ENCODE measurements at places on chromosomes 7 and 10.
A peak's percentile ranks its signal among the peaks of the same experiment; 100 is the strongest.

DNA sequence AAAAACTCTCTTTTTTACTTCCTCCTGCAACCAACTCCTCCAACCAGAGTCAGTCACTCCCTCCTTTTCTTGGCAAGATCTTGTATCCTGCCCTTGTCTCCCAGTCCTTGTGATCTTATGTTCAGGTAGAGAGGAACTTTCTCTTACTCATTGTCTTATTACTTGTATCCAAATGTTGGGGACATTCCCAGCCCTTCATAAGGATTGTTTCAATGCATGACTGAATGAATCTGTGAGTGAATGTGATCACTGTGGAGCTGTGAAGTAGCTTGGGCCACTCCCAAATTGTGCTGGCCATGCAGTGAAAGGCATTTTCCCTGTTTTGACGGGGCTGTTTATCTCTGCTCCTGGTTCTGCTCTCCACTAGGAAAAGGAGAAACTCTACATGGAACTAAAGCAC lies 93.7 kb downstream of the CFAP58 start:
- no peak for DNase-seq

DNA sequence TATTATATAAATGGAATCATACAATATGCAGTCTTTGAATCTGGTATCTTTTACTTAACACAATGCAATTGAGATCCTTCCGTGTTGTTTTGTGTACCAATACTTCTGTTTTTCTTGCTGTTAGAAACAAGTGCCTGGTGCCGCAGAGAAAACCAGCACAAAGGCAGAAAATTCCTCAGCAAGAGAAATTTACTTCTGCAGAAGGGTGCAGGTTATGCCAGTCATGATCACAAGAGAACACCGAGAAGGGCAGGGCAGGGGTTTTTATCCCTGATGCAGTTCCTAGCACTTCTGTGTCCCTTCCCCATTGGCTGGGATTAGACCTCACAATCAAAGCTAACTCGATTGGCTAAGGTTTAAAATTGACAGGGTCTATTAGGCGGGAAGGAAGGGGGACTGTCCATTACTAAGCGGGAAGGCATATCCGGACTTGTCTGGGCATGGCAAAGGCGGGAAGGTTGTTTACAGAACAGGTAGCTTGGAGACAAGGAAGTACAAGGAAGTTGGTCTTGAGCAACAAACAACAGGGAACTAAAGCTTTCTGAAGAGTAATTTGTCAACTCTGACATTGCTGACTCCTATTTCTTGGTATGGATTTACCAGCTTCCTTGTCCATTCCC lies 2.4 kb upstream of the ZNF33B start:
- DNase-seq: no peak

DNA sequence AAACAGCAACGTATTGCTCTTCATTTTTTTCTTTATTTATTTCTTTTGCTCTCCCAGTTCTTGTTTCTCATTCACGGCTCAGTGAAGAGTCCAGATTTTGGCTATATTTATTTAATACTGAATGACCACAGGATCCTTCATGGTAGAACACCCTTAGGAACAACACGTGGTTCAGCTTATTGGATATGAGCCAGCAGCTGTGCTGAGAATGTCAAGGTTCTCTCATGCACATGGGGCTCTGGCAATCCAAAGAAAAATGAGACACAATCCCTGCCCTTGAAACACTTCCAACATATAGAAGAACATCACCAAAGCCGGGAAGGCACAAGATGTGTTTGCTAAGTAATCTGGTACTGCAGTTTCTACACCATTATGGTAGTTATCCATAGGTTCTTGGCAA lies 852.9 kb downstream of the SORCS1 start:
- no peak for DNase-seq

DNA sequence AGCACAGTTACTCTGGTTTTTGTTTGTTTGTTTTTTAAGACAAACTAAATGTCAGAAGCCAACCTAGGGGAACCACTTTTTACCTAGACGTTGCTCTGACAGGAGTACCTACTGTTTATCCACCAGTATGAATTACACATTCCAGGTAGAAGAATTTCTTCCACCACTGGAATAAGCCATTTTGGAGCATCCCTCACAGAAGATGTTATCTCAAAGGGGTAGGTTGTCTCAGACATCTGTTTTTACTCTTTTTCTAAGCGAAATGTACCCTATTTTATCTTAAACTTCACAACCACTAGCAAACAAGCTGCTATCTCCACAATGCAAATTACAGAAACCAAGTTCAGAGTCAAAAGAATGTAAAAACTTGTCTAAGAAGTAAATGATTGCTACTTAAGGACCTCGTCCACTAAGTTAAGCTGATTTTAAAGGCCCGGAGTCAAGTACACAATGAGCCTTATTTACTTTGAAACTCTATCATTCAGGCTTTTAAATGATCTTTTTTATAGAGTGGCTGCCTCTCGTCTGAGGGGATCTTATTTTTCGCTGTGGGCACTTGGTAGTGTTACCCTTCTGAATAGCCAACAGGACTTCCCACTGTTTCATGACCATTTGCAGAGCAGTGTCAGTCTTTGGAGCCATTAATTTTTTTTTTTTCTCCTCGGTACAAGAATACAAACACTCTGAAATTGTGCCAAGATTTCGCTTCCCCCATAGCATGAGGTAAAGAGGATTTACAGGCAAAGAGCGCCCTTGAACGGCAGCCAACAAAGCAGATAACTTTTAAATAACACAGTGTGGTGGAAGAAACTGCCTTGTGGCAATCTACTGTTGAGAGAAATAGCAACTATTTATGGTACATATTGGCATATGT lies 15.7 kb upstream of the ARMC3 start:
- DNase-seq: no peak

- DNase-seq: peak; percentile 88
Observed at GRCh38 chr10:84244651-84245270, at the start of gene RGR. Gene RGR (plus strand): TSS chr10:84245053. CDS start chr10:84245091, 38 bp downstream.

- DNase-seq: no peak
Observed at GRCh38 chr7:36132012-36132411, 21.0 kb upstream of the EEPD1 start.

- no peak for DNase-seq
Observed at GRCh38 chr7:95473276-95473985, 12.3 kb upstream of the ASB4 start.

- no peak for DNase-seq
Observed at GRCh38 chr7:101018271-101019167, 1.4 kb upstream of the MUC17 start.

DNA sequence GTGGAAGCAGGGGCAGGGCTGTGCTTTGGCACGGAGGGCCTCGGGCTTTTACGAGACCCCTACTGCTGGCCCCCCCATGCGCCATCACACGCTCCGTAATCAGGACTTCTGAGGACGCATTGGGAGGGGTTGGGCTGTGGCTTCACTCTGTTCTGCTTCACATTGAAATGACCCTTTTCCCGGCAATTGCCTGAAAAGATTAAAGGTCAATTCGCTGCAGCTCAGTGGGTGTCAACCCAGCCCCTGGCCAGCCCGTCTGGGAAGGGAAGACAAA lies 41.7 kb upstream of the UBE3C start:
- no peak for DNase-seq

- DNase-seq: no peak
Observed at GRCh38 chr7:80842022-80842790, 76.6 kb downstream of the SEMA3C start.

DNA sequence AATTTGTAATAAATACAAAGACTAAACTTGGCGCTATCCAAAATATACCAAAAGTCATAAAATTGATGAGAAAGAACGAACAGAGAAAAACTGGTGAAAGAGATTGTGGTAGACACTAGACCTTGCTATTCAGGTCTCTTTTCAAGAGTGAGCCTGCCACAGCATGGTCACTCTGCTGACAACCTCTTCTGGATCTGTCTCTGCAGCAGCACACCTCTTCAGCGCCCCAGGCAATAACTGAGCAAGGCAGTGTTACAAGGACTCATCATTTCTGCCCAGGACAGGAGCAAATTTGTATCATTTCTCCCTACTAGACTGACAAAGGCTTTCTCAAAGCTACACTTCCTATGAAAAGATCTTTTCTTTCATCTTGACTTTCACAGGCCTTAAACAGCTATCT lies 976.0 kb downstream of the DNAJB9 start:
- DNase-seq: no peak

DNA sequence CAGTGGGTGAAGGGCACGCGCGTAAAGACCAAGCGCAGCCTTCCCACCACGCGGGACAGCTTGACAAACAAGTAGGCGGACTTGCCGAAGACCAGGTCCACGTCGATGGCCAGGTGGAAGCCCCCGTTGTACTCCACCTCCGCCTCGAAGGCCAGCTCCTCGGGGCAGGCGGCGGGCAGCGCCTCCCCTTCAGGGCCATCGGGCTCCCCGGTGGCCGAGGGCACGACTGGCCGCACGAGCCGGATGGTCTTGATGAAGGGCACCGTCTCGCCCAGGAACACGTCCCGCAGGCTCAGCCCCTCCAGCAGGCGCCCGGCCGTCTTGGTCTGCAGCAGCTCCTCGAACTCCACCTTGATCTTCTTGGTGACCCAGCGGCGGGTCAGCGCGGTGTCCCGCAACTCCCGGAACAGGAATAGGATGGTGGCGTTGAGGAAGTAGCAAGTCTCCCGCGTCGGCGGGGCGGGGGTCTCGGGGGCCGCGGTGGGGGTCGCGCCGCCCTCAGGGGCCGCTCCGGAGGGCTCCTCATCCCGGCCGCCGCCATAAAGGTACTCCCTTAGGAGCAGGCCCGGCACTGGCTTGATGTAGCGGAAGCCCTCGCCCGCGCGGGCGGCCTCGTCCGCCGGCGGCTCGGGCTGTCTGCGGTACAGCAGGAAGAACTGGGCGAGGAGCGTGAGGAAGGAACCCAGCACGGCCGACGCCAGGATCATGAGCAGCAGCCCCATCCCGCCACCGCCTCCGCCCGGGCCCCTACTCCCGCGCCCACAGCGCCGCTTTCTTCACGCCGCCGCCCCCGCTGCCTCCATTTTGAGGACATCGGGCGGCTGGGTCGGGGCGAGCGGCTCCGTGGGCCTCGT lies 507 bp downstream of the PDZD8 start:
- no peak for DNase-seq

Data from substantia nigra (tissue), 51 donors.